ENCODE measurements at places on chromosomes 3 and 15. TPM values are rescaled to one million over a fixed set of nuclear protein-coding genes. Genes with fewer than 3 reads are reported as not detected.
A peak's percentile ranks its signal among the peaks of the same experiment; 100 is the strongest.

GRCh38 chr3:62920466-62920784, 45.2 kb upstream of the CADPS start:
- no peak for DNase-seq

DNA sequence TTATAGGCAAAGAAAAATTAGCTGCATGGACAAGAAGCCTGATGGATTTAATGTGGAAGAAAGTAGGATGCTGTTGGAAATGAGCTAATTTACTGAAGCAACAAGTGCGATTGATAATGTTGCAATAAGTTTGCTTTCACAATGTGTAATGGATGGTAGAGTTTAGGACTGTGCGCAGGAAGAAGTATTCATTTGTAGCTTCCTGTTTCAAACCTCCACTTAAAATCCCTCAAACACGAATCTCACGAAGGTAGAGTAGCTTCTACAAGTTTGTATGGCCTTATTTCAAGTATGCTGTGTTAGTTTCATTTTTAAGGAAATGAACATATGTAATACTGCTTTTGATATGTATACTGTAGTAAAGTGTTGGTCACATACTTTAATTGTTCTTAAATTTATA, 42.3 kb downstream of the KCNH8 start:
- no peak for DNase-seq

GRCh38 chr15:79051941-79052731, 38.4 kb downstream of the RASGRF1 start:
- no peak for DNase-seq

- DNase-seq: peak; percentile 25
Observed at GRCh38 chr15:90300988-90301706, 35.7 kb downstream of the NGRN start.

DNA sequence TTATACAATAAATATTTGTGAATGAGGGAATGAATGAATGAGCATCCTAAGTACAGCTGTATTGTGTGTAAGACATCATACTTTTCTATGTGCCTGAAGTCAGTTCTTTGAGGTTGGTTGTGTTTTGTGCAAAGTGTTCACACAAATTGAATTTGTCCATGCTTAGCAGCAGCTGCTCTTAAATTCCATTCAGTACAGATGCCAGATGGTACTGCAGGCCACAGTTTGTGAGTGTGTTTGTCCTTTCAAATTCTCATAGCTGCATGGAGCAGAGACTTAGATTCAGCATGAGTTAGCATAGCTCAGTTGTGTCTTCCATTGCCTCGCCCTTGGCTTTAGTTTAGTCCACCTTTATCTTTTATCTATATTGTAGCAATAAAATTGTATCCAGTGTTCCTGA, 3.8 kb upstream of the ZNF385D start:
- DNase-seq: no peak

DNA sequence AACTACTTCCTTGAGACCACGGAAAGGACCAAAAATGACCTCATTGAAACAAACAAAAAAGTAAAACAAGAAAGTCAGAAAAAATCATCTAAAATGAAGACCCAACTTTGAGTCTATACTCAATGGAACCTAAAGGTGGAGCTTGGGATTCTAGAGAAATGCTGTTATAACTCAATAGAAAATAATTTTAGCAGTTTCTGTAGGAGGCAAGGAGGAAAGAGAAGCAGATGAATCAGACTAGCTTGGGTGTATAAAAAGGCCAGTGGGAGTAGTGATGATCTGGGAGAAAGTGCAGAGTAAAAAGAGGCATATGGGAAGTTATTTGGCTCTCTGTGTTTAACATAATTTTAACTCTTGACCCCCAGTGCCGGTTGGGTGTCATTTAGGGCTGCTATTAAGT, 94.4 kb downstream of the TMCO5A start:
- peak; percentile 61 for DNase-seq

- DNase-seq: no peak
Observed at GRCh38 chr3:139557041-139557440, 17.5 kb upstream of the RBP1 start.

- no peak for DNase-seq
Observed at GRCh38 chr15:64066451-64066850, 20.2 kb upstream of the DAPK2 start.

DNA sequence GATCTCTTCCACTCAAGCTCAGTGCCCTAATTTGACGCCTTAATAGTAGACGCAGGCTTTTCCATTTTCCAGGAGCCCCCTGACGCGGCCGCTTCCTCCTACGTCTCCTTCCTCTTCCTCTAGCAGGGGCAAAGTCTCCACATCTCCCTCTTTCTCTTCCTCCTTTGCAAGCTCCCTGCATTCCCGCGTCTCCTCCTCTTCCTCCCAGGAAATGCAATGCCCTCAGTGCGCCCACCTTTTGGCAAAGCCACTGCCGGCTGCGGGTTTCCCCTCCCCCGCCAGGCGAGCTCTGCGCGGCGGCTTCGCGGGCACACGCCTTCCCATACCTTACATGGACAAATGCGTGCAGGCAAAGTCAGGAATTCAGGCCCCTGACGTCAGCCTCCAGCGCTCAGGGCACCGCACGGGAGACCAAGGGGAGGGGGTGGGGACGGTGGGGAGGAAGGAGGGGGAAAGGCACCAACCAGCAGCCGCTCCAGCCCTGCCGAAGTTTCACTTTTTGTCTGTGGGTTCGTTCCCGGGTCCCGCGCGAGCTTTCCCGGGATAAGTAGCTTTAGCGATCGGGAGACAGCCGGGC, 432 bp upstream of the LPP start:
- DNase-seq: peak; percentile 97

DNA sequence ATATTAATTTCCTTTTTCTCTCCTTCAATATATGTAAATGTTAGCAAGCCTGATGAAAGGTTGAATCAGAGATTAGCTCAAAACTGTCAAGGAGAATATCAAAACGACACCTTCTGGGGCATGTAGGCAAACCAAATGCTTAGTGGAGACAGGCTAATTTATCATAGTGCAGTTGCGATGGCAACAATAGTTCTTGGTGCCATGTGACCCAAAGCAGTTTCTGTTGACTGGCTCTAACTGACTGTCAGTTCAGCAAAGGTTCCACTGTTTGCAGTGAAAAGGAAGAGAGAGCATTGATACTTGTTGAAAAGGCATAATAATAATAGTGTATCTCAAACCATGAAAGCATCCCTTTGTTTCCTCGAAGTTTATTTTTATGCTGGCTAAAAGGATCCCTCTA, 513.9 kb downstream of the NLGN1 start:
- DNase-seq: no peak

DNA sequence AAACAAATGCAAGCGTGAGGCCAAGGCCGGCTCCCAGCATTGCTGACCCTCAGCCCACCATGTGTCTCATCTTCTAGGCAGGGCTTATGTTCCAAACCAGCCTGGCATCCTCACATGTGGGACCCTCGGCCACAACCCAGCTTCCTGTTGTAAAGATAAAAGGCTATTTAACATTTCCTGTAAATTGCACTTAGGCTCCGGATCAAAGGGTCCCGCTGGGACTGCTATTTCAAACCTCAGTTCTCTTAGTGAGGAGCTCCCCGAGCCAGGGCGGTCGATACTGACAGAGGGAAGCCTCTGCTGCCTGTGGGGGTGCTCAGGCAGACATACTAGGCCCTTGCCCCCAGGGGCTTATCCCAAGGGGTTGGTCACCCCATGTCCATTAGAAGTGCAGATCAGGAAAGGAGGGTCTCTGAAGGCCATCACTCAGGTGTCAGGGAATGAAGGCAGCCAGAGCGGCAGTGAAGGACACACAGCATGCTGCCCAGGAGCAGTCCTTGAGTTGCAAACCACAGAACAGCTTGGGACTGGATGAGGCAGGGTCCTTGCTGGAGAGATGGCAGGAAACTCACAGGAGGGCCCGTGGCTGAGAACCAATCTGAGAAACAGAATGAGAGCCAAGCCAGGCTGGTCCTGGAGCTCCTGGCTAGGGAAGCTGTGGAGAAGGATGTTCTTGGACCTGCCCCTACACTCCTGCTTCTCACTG, 239.9 kb downstream of the TLE3 start:
- DNase-seq: no peak

The ADAMTS9 gene
- total RNA-seq: 1.1 TPM

The NDUFAF3 gene
- 26.5 TPM for total RNA-seq

The GATM gene
- 0.28 TPM for total RNA-seq

The CCR8 gene
- not detected for total RNA-seq

The KBTBD13 gene
- total RNA-seq: not detected

The TMCO5A gene
- not detected for total RNA-seq

The PRSS50 gene
- not detected for total RNA-seq

The ACSBG1 gene
- total RNA-seq: not detected

The CASR gene
- total RNA-seq: not detected

The MEX3B gene
- total RNA-seq: 6.7 TPM

The THRB gene
- under 0.01 TPM for total RNA-seq
